Mesothelial cell of epicardium (in vitro differentiated cells): ENCODE measurements at places on chromosomes 7 and 10.

DNA sequence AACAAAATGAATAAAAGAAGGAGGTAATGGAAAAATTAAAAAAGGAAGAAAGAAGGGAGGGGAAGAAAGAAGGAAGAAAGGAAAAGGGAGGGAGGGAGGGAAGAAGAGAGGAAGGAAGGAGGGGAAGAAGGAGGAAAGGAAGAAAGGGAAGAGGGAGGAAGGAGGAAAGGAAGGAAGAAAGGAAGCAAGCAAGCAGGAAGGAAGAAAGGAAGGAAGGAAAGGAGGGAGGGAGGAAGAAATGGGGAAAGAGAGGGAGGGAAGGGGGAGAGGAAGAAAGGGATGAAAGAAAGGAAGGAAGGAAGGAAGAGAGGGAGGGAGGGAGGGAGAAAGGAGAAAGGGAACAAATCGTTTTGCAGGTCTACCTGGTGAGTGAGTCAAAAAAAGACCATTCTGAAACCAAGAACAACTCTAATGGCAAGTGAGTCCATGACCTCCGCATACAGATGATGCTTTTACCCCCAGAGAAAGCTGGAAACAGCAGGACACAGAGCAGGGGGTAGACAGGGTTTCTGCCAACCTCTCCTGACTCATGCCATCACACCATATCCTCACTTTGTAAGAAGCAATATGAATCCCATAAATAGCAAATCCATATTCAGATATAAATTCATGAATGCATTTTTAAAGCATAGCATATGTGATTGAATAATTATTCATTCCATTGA is 1112.9 kb upstream of the AUTS2 start:
- DNase-seq, result no peak

GRCh38 chr7:46432708-46433107 is 511.6 kb upstream of the IGFBP3 start:
- no peak for DNase-seq

DNA sequence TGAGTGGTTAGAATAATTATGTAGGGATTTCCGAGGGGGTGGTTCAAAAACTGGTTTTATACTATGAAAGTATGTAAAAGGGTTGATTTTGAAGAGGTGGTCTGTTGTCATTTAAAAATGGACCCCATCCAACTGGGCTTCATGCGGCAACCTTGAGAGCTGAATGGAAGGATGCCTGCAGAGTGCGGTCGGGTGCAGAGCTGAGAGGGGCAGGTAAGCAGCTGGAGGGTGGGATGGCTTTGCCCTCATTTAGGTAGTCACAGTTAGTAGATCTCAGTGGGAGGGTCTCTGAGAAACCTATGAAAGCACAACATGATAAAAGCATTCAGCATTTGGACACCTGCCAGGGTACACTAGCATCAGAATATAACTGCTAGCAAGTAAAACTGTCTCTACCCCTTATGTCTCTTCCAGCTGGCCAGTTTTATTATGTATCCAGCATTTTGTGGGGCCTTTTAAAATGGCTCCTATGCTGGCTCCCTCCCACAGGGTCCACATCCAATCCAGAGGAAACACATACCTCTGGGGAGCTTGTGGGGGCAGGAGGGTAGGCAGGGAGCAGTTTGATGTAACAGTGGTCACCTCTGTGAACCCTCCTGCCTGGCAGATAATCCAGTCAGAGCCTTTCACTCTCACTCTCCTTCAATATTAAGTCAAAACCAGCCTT is 75.9 kb upstream of the MAGI2 start:
- no peak for DNase-seq

GRCh38 chr10:71217266-71218045 is 5.1 kb downstream of the UNC5B start:
- no peak for DNase-seq

DNA sequence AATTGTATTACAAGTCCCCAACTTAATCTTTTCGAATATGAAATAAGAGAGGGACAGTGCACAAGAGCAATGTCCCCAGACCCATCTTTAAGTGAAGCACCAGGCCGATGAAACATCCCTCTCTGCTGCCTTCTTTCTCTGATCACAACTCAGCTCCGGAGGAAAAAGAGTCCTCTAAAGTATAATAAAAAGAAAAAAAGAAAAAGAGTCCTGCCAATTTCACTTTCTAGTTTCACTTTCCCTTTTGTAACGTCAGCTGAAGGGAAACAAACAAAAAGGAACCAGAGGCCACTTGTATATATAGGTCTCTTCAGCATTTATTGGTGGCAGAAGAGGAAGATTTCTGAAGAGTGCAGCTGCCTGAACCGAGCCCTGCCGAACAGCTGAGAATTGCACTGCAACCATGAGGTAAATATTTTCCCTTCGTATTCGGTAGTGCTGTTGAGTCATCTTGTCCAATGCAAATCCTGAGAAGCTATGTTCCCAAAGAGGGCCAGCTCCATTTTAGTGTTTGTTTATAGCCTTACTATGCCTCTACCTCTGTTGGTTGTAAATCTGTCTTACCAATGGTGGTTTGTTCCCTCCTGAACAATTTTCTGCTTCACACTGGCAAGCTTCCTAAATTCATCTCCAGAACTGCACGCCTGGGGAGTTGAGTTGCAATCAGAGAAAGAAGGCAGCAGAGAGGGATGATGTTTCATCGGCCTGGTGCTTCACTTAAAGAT is at the start of gene IFIT2:
IFIT2 (plus strand) TSS at position 326 of the 725 bp plus-strand sequence; CDS start at position 404, 78 bp downstream.
- no peak for DNase-seq

- DNase-seq, result no peak
These were observed 896.4 kb downstream of the PCDH15 start for GRCh38 chr10:53904506-53905241.

DNA sequence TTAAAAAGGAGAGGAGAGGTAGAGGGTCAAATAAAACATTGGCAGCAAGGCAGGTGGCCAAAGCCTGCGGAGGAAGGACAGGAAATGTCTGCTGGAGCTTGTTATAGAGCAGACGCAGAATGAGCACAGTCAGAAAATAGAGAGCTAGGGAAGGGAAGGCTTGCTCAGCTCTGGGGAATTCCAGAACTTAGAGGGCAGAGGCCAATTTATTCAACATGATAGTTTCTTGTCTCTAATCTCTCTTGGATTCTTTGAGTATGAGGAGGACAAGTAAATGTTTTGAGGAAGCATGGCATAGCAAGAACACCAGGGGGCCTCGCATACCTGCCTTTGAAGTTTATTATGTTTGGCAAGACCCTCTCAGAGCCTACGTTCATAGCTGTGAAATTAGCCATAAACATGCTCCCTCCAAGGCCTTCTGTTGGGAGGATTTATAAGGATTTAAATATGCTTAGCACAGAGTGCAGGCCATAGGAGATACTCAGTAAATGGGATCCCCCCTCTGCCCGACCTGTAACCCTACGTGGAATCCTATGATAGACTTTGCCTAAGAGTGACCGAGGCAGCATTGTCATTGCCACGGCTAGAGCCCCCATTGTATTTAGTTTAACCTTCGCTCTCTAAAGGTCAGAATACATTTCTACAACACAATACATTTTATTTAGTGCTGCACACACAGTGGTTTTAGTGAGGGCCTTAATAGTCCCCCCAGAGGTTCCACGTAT is 293.9 kb downstream of the CCDC3 start:
- DNase-seq, result peak; percentile 58

DNA sequence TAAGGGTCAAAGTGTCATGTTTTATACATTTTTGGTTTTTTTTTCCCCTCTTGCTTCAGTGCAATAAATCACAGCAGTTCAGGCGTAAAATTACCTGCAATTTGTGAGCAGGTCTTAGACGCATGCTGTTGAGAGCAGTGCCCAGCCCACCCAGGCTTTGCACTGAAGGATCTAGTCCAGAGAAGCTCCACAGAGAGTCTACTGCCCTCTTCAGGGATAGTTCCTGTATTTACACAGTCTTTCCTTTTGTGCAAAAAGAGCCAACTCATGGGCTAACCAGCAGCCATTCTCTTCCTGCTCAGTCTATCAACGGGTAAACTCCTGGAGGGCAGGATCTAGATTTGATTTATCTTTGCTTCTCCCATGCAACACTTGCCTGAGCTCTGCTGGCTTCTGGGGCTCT is 82.2 kb upstream of the NAMPT start:
- DNase-seq, result no peak

DNA sequence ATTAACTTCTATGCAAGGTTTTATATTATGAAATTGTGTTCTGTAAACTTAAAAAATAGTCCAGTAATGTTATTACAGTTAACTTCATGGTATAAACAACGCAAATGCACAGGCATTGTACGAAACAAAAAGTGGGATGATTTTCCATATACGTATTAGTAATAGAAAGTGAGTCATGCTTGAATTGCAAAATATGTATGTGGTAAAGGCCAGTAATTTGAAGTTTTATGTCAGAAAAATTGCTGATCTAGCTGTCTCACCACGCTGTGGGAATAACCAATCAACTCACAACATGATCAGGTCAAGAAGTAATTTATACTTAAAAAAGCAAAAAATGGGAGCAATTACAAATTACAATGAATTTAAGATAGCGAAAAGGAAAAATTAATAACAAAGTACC is 37.0 kb upstream of the GLI3 start:
- DNase-seq, result no peak

- no peak for DNase-seq
These were observed 699.3 kb downstream of the INHBA start for GRCh38 chr7:41003611-41003940.

DNA sequence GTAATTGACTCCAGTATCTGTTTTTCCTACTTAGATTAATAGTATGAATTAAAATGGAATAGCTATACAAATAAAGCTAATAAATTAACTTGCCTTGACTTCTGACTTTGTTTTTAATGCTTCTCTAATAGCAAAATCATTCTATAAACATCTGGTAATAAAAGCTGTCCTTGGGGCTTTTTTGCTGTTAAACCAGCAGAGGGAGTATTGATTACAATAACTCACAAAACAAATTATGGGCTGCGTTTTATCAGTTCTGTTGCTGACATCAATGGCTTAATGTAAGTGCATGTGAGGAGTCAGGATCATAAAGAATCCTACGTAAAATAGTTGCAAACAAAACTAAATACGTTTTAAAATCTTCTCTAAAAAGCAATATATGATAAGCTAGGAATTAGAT is 667.8 kb downstream of the PCDH15 start:
- no peak for DNase-seq

- no peak for DNase-seq
These were observed 144.7 kb downstream of the CYP26A1 start for GRCh38 chr10:93218386-93218785.

DNA sequence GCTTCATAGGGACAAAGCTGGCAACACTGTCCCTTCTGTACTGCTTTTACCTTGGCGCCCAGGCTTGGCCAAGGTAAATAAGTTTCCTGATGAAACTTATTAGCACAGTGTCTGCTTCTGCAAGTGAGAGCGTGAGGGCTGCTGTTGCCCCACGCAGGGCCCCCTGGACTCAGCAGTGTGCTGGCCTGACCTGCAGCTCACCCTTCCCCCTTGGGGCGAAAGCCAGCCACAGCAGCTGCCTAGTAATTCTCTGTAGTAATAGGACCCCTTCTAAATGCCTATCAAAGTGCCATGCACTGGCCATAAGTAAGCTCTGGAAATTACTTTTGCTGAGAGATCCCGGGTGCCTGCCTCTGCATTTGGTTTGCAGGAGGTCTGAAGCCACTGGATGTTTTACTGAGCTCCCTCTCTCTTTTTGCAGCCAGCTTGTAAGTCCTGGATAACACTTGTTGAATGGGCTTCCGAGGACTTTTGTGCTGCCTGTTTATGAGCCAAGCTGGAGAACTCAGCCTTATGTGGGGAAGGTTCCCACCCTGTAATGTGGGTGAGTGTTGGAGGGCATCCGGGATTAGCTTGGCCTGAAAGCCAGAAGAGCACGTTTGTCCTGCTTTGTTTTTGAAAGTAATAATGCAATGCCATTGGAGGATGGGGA is 293.9 kb downstream of the C7orf25 start:
- DNase-seq, result no peak

DNA sequence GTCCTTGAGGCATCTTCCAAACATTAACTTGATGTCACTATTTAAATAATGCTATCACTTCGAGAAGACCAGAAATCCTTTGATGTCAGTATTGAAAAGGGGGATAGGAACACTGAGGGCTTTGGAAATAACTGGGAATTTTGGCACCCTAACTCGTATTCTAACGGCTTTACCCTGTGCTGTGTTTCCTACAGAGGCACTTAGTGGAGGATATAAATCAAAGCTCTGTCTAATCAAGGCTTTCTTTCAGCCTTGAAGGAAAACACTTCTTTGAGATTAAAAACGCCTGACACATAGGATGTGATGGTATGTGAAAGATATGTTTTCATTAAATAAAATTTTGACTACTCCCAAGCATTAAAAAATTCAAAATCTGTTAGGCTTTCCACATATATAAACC is 62.3 kb downstream of the CREB5 start:
- DNase-seq, result no peak
